ENCODE measurements at places on chromosomes 7 and 10. TPM values are rescaled to one million over a fixed set of nuclear protein-coding genes. Genes with fewer than 3 reads are reported as not detected.

The RBP3 gene
- not detected for total RNA-seq

The CLRN3 gene
- not detected for total RNA-seq

The AKR1E2 gene
- 18.4 TPM for total RNA-seq

The OR2A5 gene
- total RNA-seq = not detected

The CYP3A7 gene
- not detected for total RNA-seq

The AFAP1L2 gene
- 1.2 TPM for total RNA-seq

Measured in smooth muscle cell of the pulmonary artery (primary cell).